ENCODE measurements at places on chromosomes 7 and 10.

DNA sequence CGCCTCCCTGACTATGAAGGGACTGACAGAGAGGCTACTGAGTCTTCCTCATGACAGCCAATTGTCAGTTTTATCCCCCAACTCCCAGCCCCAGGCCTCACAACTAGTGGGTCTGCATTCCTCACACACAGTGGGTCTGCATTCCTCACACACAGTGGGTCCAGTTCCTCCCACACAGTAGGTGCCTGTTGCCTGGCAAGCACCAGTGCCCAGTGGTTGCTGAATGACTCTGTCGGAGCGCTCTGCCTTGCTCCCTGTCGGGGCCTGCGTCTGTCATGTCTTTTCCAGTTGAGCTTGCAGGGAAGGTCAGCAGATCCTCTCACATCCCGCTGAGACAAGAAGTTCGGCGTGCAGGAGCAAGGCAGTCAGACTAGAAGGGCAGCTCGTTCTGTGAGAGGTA, 590.0 kb upstream of the MKI67 start:
- no peak for DNase-seq

DNA sequence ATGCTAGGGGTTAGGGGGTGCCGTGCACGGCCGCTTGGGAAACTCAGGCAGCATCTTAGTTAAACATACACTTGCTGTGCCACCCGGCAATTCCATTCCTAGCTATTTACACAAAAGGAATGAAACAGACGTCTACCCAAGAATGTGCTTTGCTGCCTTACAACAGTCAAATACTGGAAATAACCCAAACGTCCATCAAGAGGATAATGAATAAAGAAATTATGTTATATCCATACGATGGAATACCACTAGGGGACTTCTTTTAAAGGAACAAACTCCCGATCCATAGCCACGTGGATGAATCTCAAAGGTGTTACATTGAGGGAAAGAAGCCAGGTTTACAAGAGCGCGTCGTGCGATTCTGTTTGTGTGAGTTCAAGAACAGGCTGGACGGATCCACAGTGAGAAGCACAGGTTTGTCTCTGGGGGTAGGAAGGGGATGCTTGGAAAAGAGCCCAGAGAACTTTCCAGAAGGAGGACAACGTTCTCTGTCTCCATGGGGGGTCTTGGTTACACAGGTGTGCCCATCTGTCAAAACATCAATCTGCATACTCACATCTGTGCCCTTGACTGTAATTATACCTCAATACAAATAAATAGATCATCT, 41.8 kb downstream of the STK32C start:
- no peak for DNase-seq

DNA sequence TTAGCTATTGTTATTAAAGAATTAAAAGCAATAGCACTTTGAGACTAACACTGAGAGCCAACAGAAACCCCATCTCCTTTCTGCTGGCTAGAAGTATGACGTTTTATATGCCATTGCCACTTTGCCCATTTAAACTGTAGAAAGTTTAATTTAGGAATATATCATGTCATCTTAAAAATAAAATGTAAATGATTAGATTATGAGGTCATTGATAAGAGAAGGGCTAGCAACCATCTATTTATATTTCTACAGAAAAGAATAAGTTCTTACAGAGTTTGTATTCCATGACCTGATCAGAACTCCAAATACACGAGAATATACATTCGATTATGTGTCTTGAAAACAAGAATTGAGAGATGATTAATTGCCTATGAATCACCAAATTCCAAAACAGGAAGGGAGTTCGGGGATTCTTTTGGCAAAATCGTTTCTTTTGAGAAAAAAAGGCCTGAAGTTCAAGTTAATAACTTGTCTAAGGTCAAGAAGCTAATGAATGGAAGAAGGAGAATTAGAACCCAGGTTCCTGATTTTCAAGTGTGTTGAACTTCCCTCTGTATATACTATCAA, 227.0 kb downstream of the TRIL start:
- DNase-seq: no peak

DNA sequence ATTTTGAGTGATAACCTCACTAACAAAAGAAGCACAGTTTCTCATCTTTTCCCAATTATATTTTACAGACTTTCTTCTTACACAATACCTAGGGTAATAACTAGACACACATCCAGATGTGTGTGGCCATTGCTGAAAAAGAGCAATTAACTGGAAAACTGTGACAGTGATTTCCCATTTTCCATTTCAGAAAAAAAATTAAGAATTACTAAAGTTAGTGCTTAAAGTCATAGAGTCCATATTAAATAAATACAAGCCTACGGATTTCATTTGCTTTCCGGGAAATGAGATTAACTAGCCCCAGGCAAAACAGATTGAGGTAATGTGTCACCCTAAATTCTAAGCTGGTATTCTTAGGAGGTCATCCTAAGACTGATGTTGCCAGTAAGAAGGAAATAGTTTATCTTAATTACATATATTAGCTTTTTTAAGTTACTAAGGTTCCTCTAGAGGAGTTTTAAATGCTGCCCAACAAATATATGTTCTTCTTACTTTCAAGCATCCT, 10.2 kb upstream of the MACC1 start:
- no peak for DNase-seq

DNA sequence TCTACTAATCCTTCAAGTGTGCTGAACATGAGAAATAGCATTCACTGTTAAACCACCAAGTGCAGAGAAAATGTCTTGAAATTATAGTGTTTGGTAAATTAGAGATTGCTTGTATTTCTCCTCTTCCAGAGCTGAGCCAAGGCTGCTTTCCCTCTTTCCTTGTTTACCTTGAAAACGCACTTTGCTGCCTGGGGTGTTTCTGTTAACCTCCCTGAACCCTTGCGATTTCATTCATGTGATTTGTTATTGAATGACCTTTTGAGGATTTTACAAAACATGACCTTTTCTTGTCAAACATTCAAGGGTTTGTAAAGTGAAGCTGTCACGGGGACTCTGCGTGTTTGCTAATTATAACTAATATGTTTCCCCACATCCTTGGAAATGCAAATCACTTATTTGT, 169.4 kb downstream of the LRMDA start:
- DNase-seq: no peak

GRCh38 chr10:76918106-76918505, 719.5 kb downstream of the KCNMA1 start:
- DNase-seq: no peak

DNA sequence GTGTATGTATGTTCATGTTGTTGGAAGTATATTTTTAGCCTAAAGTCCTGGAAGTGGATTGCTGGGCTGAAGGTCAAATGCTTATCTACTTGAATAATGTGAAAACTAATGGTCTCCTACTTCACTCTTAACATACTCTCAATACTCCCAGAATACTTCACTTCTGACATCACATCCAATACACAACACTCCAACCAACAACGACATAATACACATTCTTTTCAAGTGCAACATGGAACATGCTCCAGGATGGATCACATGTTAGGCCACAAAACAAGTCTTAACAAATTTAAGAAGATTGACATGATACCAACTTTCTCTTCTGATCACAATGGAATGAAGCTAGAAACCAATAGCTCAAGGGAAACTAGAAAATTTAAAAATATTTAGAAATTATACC, 126.9 kb upstream of the ADCY1 start:
- no peak for DNase-seq

GRCh38 chr10:60048091-60048501, 141.7 kb upstream of the CCDC6 start:
- no peak for DNase-seq

DNA sequence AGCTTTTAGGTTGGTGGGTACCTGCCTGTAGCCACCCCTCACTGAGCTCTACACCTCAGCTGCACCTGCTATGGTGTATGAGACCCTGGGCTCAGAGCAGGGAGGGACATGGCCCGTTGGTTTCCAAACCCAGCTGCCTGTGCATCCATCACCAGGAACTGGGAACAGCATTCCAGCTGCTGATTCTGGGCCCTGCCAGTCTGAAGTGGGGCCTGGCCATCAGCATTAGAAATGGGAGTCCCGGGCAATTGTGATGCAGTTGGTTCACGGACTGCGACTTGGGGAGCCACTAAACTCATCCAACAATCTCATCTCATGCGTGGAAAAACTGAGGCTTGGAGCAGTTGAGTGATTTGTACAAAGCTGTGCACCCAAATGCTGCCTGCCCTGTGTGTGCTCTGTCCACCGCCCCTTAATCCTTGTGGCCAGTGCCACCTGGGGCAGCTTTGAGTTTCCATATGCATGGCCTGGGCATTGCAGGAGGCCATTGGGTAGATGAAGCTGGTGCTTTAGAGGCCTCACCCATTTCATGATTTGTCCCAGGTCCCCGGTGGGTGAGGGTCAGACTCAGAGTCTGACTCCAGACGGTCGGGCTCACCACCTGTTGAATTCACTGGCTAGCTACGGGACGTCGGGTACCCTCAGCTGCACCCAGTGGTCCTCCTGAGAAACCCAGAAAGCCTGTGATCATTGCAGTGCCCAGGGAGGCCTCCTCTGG, 109.0 kb upstream of the SHH start:
- peak; percentile 78 for DNase-seq

DNA sequence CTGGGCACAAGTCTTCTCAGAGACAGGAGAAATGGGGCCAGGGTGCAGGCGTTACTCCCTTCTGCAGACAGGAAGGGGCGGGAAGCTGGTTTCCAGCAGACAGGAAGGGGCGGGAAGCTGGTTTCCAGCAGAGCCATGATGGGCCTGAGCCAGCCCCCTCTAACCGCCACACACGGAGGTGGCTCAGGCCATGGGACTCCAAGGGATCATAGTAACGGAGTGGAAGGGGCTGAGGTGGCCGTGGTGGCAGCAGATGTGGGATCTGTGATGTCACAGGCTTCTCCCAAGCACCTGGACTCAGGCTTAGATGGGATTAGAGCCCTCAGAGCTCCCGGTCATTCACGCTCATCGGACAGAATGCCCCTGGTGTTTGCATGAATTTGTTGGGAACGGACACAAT, 177.8 kb downstream of the USP6NL start:
- no peak for DNase-seq

DNA sequence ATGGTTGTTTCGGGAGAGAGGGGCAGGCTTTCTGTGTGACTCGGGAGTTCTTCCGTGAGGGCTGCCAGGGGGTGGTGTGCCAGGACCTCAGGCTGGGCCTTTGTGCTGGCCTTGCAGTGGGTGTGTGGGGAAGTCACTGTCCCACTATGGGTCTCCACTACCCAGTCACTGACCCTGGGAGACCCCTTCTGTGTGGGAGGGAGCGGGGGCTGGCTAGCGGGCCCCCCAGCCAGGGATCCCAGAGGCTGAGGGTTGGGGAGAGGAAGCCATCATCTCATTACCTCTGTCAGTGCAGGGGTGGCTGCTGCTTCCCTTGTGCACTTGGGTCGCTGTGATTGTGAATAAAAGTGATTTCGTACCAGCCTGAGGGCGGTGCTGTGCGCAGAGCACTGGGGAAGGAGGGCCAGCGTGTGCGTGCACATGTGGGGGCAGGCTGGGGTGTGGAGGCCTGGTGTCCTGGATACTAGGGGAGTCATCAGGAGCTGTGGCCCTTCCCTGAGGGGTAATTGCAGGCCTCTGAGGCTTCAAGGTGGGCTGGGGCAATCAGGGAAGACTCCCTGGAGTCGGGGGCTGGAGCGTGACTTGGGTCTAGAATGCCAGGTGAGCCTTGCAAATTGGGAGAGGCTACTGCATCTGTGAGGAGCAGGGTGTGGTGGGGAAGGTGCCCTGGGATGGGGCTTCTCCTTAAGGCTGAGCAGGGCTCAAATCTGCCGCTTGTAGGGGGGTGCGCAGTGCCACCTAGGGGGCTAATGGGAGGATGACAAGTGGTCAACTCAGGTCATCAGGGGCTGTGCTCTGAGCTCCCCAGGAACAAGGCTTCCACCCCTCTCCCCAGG, 98.9 kb downstream of the NEURL1 start:
- DNase-seq: no peak

DNA sequence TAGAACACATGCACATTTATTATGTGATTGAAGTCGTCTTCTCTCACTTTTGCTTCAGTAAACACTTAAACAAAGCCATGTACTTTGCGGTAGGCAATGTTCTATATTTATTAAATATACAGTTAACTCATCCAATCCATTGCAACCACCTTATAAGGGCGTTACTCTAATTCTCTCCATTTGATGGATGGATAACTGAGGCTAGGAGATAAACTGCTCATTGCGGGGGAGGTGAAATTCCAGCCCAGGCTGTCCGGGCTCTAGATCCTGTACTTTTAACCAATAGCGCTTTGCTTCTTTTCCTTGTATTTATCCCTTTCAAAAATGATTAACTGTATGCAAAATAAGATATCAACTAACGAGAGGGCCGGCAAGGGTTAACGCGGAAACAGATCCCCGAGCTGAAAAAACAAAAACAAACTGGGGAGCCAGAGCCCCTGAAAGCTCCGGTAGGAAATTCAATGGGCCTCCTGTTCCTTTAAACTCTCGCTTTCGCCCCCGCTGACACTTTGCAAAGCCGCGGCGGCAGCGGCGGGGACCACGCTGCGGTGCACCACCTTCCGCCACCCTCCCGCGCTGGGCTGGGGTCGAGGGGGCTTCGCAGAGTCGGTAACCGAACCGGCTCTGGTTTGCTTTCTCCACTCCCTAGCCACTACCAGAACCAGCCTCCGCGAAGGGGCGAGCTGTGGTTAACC, 1.0 kb upstream of the PLXDC2 start:
- no peak for DNase-seq

- no peak for DNase-seq
Observed at GRCh38 chr7:102173669-102174068, 113.0 kb upstream of the SH2B2 start.
